Activated naive CD4-positive, alpha-beta T cell treated with anti-CD3 and anti-CD28 coated beads, Interleukin-2, amount 10 ng/mL, durations not matched to agents 7 days and 5 days (primary cell): ENCODE measurements at places on chromosomes 1 and 21.

GRCh38 chr21:29104239-29104708, 26.2 kb upstream of the MAP3K7CL start:
- no peak for DNase-seq

- DNase-seq: no peak
These were observed 139.2 kb upstream of the KLHDC7A start for GRCh38 chr1:18341291-18342069.

DNA sequence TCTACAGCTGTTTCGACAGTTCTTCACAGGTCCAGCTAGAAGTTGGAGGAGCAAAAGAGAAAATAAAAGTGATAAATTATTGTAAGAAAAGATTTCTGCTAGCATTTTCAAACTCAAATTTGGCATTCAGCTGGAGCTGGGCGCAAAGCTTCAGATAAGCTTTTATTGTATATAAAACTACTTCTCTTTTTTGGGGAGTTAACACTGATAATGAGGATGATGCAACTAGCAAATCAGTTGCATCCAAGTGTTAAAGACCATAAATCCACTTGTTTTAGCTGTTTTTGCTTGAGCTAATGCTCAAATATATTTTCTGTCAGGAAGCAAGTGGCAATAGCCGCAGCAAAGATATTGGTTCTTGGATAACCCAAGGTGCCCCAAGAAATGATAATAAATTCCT, 127.1 kb upstream of the PKN2 start:
- DNase-seq: no peak

- DNase-seq: no peak
These were observed 52.4 kb upstream of the LRP8 start for GRCh38 chr1:53380296-53380695.

DNA sequence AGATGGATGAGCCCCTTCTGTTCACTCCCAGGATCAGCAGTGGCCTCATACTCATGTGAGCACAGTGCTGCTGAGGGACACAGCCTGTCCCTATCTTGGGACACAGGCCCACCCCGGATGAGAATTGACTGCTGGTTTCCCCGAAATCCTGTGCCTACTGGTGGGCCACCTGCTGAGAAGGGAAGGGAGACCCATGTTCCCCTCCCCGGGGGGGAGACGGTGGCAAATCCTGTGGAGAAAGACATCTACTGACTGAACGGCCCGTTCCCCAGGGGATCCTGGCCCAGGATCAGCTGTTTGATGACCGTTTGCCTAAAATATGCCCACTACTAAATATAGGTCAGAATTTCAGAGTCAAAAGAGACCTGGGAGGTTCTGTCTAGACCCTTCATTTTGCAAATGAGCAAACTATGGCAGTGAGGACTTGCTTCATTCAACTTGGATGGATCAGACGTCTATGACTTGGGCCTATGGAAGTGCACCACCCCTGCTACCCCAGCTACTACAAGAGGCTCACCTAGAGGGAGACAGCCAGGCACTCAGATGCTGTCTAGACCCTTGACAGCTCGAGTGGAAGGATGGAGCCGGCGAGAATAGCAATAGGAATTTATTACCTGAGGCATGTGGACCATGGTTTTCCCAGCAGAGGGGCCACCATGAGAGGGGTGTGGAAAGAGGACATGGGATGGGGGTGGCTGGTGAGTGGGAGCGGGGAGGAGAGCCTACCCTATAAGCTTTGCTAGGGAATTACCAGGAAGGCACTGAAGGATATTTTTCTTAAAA, 15.6 kb upstream of the THEMIS2 start:
- no peak for DNase-seq

- no peak for DNase-seq
These were observed 52.5 kb downstream of the ZNF697 start for GRCh38 chr1:119595606-119596005.

GRCh38 chr1:94863297-94863911, 43.2 kb downstream of the SLC44A3 start:
- no peak for DNase-seq

DNA sequence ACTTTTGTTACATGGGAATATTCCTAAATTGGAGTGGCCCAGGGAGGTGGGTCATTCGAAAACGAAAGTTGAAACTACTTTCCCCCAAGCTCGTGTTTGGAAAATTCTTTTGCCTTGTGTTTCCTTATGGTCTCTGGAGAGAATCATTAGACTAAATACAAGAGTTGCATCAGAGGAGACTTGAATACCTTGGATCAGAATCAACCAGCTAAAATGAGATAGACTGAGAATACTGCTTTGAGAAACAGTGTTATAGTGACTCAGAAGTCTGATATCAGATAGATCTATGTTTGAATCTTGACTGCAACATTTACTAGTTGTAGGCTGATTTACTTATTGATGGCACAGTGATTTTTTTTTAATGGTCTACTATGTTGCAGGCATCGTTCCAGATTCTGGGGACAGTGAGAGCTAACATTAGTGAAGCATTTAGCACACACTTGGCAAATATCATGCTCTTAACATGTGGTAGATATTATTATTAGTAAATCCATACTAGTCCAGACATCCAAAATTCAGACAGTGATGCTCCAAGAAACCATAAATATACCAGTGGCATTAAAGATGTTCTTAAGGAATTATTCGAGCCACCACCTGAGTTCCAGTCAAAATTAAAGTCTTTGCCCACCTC, 12.9 kb upstream of the ACTN2 start:
- DNase-seq: no peak

- no peak for DNase-seq
These were observed 16.3 kb downstream of the C1orf115 start for GRCh38 chr1:220706480-220706879.

DNA sequence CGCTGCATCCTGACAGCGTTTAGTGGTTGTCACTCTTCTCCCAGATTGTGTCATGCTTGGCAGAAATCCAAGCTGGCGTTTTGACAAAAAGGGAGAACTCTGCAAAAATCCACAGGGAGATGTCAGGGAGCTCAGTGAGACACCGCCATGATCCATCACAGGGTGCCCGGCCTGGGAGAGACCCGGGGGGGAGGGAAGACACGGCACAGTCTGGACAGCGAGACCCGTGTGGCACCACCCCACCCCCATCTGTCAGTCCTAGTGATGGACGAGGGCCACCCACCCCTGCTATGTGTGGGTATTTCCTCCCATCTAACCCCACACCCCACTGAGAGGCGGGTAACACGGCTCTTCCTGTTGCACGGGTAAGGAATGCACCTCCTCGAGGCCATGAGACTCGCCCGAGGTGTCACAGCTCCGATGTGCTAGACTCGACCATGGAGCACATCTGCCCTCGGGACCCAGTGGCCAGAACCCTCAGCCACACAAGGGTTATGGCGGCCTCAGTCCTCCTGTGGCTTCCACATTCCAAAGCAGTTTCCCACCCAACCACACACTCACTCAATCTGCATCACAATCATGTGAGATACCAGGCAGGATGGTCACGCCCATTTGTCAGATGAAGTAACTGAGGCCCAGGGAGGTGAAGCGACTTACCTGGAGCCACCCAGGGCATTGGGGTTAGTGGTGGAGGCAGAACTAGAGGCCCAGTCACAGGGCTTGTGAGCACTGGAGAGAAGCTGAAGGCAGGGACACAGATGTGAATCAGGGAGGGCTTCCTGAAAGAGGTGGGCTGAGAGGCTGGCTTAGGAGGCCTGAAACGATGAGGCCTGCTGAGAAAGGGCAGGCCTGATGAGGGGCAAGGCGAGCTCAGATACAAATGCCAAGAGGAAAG, 688.5 kb downstream of the MATN1 start:
- no peak for DNase-seq

DNA sequence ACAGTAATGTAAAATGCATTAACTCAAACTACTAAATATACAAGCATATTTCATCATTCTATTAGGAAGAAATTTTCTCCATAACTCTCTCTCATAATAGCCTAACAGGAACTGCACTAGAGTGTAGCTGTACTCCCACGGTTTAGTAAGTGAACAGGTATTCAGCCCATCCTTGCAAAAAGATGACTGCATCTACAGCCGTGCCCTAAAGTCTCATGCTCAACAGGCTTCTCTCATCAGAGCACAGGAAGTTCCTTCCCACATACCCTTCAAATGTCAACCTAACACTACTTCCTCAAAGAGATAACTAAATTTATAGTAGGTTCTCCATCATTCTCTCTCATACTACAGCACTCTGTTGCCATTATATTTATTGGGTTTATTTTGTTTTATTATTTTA, 251.6 kb downstream of the AKT3 start:
- peak; percentile 32 for DNase-seq

- no peak for DNase-seq
These were observed 15.5 kb downstream of the TNFRSF8 start for GRCh38 chr1:12078575-12078937.

GRCh38 chr1:198171667-198172540, 15.1 kb downstream of the NEK7 start:
- no peak for DNase-seq

GRCh38 chr21:25298512-25299491, 308.5 kb downstream of the MRPL39 start:
- DNase-seq: no peak

DNA sequence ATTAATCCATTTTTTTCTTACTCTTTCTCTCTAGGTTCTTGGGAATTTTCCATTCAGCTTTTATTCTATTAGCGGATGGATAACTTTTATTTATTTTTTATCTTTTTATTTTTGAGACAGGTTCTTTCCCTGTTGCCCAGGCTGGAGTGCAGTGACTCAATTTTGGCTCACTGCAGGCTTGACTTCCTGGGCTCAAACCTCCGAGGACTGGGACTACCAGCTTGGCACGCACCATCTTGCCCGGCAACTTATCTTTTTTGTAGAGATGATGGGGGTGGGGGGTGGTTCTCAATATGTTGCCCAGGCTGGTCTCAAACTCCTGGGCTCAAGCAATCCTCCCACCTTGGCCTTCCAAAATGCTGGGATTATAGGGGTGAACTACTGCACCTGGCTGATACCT, 36.1 kb upstream of the CHIT1 start:
- DNase-seq: no peak

DNA sequence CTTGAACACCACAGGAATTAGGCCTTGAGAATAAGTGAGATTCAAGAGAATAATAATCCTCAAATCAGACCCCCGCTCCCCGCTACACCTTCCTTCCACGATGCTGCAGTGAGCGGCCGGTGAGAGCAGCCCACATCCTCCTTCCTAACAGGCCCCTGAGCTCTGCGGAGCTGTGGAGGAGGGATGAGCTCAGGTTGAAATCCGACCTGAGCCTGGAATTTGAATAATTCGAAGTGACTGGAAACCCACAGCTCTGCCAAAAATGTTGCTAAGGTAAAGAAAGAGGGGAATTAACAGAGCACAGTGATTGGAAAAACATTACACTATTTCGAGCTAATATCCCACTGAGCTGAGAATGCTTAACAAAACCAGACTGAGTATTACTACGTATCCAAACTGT, 90.0 kb downstream of the URB2 start:
- no peak for DNase-seq

DNA sequence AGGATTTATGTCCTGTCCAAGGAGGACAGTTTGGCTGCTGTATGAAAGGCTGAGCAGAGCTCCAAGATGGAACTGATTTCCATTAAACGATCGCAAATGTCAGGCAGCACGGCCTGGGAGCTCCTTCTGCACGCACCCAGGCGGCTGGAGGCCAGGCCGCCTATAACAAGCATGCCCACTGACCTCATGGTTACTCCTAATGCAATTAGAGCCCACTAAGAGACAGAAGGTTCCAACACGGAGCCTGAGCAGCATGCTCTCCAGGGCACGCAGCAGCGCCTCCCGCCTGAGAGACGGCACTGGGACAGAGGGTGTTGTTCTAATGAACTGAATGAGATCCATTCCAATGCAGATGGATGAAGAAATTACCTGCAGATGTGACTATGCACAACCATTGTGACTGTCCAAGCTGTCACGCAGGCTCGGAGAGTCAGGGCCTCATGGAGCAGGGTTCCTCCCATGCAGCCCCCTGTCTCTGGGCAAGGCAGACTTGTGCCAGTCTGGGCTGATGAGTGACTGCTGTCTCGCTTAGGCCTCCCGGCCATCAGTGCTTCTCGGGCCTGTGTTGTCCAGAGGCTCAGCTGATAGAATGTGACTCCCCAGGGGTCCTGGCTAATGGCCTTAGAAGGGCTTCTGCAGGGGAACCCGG, 25.2 kb upstream of the CDCA8 start:
- DNase-seq: no peak

GRCh38 chr1:42953182-42954180, 5.2 kb downstream of the SLC2A1 start:
- DNase-seq: no peak

GRCh38 chr21:34815831-34816705, 147.3 kb downstream of the CLIC6 start:
- no peak for DNase-seq

DNA sequence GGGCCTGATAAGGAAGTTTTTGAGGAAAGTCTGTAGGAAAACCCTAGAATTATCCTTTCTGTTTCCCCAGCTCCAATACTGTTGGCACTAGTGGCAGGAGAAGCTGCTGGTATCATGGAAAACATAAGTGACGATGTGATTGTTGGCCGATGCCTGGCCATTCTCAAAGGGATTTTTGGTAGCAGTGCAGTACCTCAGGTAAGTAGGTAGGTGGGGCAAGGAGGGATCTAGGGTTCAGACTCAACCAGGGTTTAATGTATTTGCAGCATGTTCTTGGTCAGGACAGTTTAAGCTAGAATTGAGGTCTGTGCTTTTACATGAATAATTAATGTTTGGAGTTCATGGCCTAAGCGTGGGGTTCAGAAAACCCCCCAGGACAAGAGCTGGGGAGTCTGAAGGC, 62.1 kb downstream of the KDM1A start:
- DNase-seq: no peak

DNA sequence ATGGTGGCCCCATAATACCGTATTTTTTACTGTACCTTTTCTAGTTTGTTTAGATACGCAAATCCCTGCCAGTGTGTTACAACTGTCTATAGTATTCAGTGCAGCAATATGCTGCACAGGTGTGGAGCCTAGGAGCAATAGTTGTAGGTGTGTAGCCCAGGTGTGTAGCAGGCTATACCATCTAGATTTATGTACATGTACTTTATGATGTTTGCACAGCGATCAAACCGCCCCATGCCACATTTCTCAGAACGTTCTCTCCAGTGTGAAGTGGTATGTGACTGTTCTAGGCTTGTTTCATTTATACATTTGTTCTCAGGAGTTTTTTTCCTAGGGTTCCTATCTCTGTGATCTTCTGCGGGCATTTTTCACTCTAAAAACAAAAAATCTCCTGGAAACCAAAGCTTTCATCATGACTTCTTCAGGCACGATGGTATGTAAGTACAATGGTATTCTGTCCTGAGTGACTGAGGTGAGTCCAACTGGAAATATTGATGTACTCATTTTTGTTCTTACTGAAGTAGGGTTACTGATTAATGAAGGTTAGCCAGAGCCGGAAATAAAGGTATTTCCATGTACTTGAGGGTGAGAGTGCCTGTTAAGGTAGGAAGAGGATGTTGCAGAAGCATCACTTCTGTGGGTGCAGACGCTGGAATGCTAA, 153.0 kb downstream of the GABPA start:
- DNase-seq: no peak

- DNase-seq: no peak
These were observed 22.1 kb downstream of the TCEA3 start for GRCh38 chr1:23402286-23403037.
